Right ventricle myocardium inferior (tissue), 1 donor: ENCODE measurements at places on chromosomes 7 and 10. TPM values are rescaled to one million over a fixed set of nuclear protein-coding genes. Genes with fewer than 3 reads are reported as not detected.

The PPP1R9A gene
- 21.9 TPM for total RNA-seq

The NKX1-2 gene
- total RNA-seq, result not detected

The DHX32 gene
- 42.3 TPM for total RNA-seq

The AMPH gene
- 2.4 TPM for total RNA-seq

The WEE2 gene
- not detected for total RNA-seq

The CCL24 gene
- not detected for total RNA-seq

The SLC13A4 gene
- not detected for total RNA-seq

The ZNF804B gene
- total RNA-seq, result not detected

The ADRA2A gene
- total RNA-seq, result 1.0 TPM

The FOXI2 gene
- total RNA-seq, result not detected

The PGAM2 gene
- total RNA-seq, result 1,123 TPM
